ENCODE measurements at places on chromosomes 13 and 19.

DNA sequence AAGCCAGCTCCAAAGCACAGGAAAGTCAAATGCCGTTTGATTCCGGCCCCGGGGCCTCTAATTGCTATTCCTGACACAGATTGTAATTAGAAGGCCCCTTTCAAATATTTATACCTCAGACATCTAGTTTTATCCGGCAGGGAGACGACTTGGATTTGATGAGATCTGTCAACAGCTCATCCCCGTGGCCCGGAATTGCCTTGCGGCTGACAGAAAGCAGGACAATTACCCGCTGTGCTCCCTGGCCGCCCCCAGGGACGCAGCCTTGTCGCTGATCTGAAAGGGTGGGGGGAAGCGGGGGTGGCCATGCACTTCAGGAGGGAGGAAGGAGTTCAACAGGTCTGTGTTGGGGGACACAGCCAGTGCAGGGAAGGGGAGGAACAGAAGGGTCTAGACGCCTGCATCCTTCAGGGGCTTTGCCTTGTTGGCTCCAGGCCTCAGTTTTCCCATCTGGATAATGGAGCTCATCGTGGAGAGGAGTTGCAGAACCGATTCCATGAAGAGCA, 1.8 kb upstream of the SHD start:
- no peak for DNase-seq

DNA sequence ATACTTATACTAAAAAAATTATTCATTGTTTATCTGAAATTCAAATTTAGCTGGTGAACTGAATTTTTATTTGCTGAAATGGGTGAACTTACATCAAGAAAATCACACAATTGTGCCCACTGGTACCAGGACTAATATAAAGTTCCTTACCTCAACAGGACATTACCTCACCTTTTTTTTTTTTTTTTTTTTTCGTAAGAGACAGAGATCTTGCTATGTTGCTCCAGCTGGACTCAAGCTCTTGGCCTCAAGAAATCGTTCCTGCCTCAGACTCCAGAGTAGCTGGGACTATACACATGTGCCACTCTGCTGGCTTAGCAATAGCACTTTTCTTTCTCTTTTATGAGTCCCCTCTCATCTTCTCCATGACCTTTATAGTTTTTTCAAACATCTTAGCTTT, 22.5 kb upstream of the NDFIP2 start:
- no peak for DNase-seq

GRCh38 chr13:21988624-21989023, 317.8 kb downstream of the FGF9 start:
- no peak for DNase-seq

DNA sequence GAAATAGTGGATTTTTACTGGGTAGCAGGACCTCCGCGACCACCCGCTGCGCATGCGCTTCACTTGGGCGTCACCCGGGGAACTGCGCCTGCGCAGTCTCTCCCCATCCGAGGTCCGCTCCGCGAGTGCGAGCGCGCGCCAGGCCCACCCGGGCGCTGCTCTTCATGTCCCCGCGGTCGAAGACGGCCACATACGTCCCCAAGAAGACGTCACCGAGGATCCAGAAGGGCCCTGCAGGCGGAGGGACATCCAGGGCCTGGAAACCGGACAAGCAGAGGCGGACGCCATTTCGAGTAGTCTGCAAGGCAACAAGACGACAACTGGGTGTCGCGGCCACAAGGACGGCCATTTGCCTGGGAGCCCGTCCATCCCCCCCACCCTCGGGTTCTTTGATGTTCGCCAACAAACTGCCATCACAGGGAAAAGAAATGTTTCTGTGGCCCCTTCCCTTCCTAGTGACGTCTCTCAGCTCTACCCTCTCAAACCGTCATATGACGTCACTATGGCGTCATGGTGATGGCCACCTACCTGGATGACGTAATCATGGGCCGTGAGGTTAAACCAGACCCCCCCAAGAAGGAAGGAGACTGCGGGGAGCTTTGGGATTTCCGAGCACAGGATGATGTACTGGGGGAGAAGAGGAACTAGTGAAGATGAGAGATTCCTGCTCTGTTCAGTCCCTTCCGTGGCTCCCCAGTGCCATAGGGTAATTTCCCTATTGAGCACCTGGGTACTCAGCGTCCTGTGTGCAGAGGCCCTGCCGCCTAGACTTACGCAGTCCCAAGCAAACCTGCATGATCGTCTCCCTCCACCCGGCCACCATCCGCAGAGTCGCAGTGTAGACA, 6.7 kb downstream of the NAPSA start:
- no peak for DNase-seq

DNA sequence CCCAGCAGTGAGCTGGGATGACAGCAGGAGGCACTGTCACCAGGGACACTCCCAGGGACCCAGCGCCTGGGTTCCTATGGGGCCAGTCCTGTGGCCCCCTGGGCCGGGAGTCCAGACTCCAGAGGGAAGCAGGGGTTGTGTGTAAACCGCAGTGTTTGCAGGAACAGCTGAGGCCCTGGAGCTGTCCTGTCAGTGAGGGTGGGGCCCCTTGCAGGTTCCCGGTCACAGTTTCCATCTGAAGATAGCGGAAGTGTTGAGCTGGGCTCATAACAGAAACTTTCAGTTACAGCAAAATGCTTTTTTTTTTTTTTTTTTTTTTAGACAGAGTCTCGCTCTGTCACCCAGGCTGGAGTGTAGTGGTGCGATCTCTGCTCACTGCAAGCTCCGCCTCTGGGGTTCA, 17.7 kb upstream of the CSNK1G2 start:
- no peak for DNase-seq

- no peak for DNase-seq
Measured at GRCh38 chr13:112690283-112690929, 568 bp downstream of the ATP11A start.

DNA sequence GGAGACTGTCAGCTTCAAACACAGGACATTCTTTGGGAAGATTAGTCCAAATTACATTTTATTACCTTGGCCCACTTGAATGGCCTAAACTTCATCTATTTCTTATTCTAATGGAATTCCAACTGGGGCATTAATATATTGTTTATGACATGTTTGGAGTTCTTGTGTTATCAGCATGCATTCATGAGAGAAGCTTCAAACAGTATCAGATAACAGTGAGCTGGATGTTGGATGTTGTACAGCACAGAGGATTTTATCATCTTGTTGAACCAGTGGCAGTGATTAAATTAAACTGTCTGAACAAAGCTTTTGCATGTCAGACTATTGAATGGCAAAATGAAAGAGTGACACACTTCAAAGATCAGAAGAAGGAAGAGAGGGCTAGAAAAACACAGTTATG, 50.0 kb downstream of the MZT1 start:
- no peak for DNase-seq

GRCh38 chr13:97951376-97951775, 2.1 kb upstream of the IPO5 start:
- DNase-seq, result no peak

All from NCI-H1694 treated with DMSO at 0.1 percent for 48 hours (cell line).